AG10803 (cell line): ENCODE measurements at places on chromosomes 6 and 20.

GRCh38 chr6:74705451-74705850 is 500.4 kb downstream of the COL12A1 start:
- peak; percentile 24 for DNase-seq

- DNase-seq = peak; percentile 81
These were observed 117.3 kb downstream of the TMEM170B start for GRCh38 chr6:11654876-11655275.

DNA sequence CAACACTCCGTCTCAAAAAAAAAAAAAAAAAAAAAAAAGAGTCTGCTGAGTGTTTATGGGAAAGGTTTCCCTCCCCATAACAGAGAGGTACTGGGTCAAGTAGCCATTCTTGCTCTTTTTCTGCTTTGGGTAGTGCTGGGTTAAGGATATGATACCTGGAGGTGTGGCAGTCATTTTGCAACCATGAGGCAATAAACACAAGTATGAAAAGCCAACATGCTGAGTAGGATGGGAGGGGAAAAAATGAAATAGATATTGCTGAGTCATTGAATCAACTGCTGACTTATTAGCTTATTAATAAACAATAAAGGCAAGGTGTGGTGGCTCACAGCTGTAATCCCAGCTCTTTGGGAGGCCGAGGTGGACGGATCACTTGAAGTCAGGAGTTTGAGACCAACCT is 2.3 kb upstream of the TOMM34 start:
- DNase-seq = no peak

GRCh38 chr6:131894493-131895424 is 56.4 kb downstream of the CCN2 start:
- DNase-seq = no peak

DNA sequence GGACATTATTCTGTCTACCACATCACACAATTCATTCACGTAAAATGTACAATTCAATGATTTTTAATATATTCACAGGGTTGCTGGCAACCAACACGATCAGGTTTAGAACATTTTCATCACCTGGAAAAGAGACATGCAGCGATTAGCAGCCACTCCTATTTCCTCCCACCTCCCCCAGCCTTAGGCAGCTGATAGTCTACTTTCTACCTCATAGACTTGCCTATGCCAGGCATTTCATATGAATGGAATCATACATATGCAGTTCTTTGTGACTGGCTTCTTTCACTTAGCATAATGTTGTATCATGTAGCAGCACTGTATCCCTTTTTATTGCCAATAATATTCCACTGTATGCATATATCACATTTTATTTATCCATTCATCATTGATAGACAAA is 31.5 kb upstream of the CTNNBL1 start:
- DNase-seq = no peak

- no peak for DNase-seq
These were observed 198.9 kb downstream of the CLIC5 start for GRCh38 chr6:45816674-45817297.
